Muscle of arm (tissue), 14 donors: ENCODE measurements at places on chromosomes 2 and 18. TPM values are rescaled to one million over a fixed set of nuclear protein-coding genes. Genes with fewer than 3 reads are reported as not detected.

SLC4A3 gene
- 7.8 TPM for polyA plus RNA-seq

PLCD4 gene
- 56.8 TPM for polyA plus RNA-seq

MOB4 gene
- polyA plus RNA-seq = 50.8 TPM

CYP26B1 gene
- polyA plus RNA-seq = 14.7 TPM

ANKAR gene
- polyA plus RNA-seq = 5.7 TPM

LRATD1 gene
- polyA plus RNA-seq = not detected

PLGLB1 gene
- polyA plus RNA-seq = 2.0 TPM

APLF gene
- 1.9 TPM for polyA plus RNA-seq

ACTG2 gene
- 9.0 TPM for polyA plus RNA-seq

DYSF gene
- 114 TPM for polyA plus RNA-seq

ABCB11 gene
- not detected for polyA plus RNA-seq

NBEAL1 gene
- polyA plus RNA-seq = 9.4 TPM

ARHGEF33 gene
- 1.3 TPM for polyA plus RNA-seq

GNLY gene
- 1.5 TPM for polyA plus RNA-seq

FOXI3 gene
- polyA plus RNA-seq = 1.2 TPM

MSTN gene
- 58.6 TPM for polyA plus RNA-seq

SIGLEC15 gene
- 0.34 TPM for polyA plus RNA-seq

NOL4 gene
- polyA plus RNA-seq = not detected

SCYGR4 gene
- polyA plus RNA-seq = not detected

G6PC2 gene
- not detected for polyA plus RNA-seq

COPS9 gene
- polyA plus RNA-seq = 80.0 TPM

SPEG gene
- 171 TPM for polyA plus RNA-seq

AMER3 gene
- polyA plus RNA-seq = not detected

CDKL4 gene
- 0.18 TPM for polyA plus RNA-seq

EFR3B gene
- 6.9 TPM for polyA plus RNA-seq

IMPACT gene
- polyA plus RNA-seq = 46.3 TPM

CNTNAP5 gene
- polyA plus RNA-seq = 0.23 TPM
